Glutamatergic neuron (in vitro differentiated cells): ENCODE measurements at places on chromosomes 11 and 22. TPM values are rescaled to one million over a fixed set of nuclear protein-coding genes. Genes with fewer than 3 reads are reported as not detected.

- no peak for DNase-seq
These were observed 777 bp downstream of the LTO1 start for GRCh38 chr11:69674267-69674885.

GRCh38 chr22:46828323-46828900 lies 66.0 kb downstream of the TBC1D22A start:
- no peak for DNase-seq

CASP5 gene
- not detected for total RNA-seq

OR52A1 gene
- total RNA-seq = not detected

DNA sequence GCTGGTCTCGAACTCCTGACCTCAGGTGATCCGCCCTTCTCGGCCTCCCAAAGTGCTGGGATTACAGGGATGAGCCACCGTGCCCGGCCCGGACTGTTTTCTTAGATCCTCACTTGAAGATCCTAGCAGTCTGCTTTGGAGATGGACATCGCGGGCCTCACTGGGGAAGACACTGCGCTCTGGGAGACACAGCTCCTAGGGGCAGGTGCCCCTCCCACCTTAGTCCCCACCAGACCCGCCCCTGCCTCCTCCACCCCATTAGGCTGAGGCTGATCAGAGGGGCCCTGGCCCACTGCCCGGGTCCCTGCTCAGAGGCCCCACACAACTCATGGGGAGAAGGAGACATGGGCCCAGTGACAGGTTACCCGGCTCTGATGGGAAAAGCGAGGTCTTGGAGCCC lies 11.3 kb upstream of the LTO1 start:
- no peak for DNase-seq

GRCh38 chr11:64331569-64332371 lies 8.2 kb upstream of the CCDC88B start:
- DNase-seq = peak; percentile 62

DNA sequence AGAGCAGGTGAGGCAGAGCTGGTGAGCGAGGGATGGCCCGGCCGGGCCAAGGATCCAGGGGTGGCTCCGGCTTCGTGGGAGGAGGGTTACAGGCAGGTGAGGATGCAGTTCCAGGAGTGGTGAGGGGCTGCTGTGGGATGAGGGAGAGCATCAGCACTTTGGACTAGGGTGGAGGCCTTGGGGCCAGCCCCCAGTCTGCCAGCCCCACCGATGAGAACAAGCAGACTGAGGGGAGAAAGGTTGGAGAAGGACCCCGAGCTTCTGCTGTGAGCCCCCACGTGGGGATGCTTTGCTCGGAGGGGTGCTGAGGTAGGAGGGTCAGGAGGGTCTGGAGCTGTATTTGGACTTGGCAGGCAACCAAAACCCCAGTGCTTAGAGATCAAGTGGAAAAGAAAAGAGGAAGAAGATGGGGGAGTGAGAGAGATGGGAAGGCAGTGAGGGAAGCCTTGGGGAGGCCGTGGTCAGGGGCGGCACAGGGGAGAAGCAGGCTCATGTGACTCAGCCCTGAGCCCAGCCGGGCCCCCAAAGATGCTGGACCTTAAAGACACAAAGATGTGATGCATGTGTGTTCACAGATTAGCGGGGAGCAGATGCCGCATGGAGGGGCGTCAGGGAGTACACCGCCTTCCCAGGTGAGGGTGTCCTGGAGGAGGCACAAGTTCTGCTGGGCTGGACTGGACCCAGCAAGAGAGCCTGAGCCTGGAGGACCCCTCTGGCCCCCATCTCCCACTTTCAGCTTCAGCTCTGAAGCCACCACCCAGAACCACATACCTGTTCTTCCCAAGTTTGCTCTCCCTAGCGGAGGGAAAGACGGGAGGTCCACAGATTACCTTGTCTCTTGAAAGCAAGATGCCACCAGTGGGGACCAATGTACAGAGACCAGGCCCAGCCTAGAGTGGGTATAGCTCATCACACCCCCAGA lies 91.3 kb downstream of the CDKN1C start:
- DNase-seq = peak; percentile 9

- no peak for DNase-seq
These were observed 56.1 kb upstream of the EIF3M start for GRCh38 chr11:32527261-32528175.

- no peak for DNase-seq
These were observed 8.0 kb downstream of the SYT12 start for GRCh38 chr11:67030976-67031375.

GRCh38 chr11:75480185-75481175 lies 45.3 kb downstream of the GDPD5 start:
- DNase-seq = no peak

DNA sequence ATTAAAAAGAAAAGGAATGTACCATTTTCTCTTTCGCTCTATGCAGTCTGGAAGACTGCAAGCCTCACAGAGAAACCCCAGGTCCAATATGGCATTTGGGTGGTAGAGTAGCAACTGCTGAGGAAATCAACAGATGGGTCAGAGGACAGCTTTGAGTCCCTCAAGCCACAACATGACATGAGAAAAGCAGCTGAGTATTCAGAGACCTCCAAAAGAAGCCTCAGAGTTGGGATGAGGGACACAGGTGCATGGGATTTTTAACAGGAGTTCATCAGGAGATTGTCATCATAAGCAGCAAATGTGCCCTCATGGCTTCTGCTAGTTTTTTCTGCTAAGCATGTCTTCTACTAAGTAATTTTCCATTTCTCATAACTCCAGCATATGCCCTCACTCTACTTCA lies 111.6 kb downstream of the BLID start:
- DNase-seq = no peak
